ENCODE measurements at places on chromosomes 7 and 10. TPM values are rescaled to one million over a fixed set of nuclear protein-coding genes. Genes with fewer than 3 reads are reported as not detected.
A peak's percentile ranks its signal among the peaks of the same experiment; 100 is the strongest.

DNA sequence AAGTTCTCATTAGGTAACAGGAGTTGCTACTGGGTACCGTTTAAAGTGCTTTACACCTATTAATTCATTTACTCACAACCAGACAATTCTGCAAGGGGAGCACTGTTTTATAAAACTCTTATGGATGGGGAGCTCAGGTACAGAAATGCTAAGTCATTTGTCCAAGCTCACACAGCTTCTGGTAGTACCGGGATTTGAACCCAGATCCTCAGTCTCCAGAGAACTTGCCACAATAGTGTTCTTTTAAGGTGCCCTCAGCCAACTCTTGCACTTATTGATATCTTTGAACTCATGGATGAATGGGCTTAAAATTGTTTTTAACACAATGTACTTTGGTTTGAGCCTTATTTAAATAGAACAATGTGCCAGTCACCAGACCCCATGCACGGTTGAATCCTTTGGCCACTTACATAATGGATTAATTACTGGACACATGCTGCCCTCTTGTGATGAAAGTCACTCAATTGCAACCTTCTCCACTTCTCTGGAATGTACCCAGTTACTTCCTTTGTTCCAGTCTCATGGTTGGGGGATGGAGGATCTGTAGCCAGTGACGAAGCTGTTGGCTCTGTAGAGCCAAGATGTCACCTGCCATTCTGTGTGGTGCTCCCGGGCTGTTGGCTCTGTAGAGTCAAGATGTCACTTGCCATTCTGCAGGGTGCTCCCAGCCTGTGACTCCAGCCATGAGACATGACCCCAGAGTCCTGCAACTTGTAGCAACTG is 65.6 kb downstream of the NOD1 start:
- peak; percentile 43 for DNase-seq

- peak; percentile 51 for DNase-seq
These were observed 292.6 kb downstream of the PARD3 start for GRCh38 chr10:34522546-34522945.

DNA sequence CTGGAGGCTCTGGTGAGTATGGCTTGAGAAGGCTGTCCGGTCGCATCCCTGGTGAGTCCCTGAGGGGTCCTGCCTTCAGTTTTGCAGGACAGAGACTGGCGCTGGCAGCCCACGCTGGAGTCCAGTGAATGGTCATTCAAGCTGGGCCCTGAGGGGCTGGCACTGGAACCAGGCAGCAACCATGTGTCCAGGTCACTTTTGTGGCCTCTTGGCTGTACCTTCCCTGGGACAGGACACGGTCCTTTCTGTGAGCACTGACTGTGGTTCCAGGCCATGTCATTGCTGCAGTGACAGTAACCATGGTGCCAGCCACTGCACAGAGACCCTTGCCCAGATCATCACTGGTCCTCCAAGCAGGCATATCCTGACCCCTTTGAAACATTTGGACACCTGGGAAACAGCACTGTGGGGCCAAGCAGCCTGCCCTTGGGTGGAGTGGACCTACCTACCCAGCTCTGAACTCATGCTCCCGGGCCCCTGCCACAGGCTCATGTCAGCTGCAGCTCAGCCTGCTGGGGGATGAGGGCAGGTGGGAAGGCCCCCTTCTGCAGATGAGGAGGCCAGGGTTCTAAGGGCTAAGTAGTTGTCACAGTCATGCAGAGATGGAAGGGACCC is 72.1 kb downstream of the ADCY1 start:
- peak; percentile 1 for DNase-seq

GRCh38 chr7:70893422-70893821 is 238.5 kb upstream of the GALNT17 start:
- no peak for DNase-seq

COX19 gene
- 20.5 TPM for total RNA-seq

ACTL6B gene
- total RNA-seq, result not detected

- DNase-seq, result no peak
These were observed 4.7 kb upstream of the EBF3 start for GRCh38 chr10:129968853-129969183.

DNA sequence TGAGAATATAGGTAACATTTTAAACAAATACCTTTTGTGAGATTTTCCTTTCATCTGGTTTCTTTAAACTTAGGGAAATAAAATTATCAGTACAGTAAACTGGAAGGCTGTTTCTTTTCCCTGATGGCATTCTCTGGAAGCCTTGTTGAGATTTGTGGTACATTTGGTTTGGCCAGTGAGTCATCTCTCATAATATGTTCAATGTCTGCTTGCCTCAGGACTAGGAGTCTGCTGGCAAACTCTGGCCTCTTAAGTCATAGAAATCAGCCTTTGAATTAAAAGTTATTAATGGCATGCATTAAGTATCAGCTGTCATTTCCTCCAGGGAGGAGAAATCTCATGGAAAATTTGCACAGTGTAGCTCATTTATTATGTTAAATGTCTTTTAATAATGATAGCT is 316.6 kb upstream of the KIAA1217 start:
- no peak for DNase-seq

DNA sequence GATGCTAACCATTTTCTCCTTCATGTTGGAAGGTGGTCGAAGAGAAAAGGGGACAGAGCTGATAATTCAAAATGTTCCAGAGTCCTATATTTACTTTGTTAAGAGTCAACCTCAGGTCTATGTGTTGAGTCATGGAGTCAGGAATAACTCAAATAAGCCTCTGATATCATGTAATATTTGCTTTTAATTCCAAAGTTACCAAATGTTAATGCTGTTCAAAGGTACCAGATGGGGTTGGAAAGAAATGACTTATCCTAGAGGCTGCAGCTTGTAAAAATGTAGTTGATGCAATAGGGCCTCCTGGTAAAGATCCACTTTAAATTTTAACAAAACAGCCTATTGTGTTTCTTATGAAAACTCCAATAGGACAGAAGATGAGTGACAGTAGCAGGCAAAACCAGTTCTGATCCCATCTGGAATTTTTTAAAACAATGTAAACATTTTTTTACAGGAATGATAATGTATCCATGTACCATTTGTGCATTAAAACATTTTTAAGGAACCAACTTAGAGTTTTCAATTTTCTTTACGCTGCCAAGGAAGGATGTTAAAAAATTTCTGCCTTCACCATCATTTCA is 218.2 kb downstream of the ANK3 start:
- DNase-seq, result peak; percentile 26

DNA sequence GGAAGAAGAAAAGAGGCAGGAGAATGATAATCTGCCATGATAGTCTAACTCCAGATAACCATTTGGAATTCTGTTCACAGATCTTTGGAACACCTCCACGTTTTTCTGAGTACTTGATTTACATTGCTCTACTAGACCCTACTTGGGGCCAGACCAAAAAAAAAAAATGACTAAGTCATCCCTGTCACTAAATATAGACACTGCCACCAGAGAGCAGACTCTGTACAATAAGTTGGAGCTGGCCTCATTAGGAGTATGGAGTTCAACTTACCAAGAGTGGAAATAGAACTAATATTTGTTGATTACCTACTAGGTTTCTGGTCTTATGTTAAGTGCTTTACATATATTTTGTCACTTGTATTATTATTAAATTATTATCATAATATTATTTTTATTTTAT is 80.9 kb upstream of the ZNF800 start:
- DNase-seq, result no peak

C10orf105 gene
- not detected for total RNA-seq

- no peak for DNase-seq
These were observed 28.7 kb downstream of the FRMD4A start for GRCh38 chr10:14302035-14302434.

DNA sequence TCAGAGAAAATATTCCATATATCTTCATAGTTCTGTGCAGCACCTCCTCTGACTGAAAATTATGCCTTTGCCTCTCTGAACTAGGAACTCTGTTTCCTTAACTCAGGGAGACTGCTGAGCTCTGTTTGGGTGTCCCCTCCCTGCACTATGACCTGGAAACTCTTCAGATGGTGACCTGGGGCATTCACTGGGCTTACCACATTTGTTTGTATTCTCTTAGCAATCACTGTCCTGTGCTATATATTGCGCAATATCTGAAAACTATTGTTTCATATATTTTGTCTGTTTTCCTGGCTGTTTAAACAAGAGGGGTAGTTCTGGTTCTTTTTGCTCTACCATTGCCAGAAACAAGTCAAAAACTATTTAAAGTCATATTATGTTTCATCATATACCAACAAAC is 181.8 kb upstream of the KIAA1217 start:
- no peak for DNase-seq

- no peak for DNase-seq
These were observed 94.3 kb upstream of the AFAP1L2 start for GRCh38 chr10:114498413-114499111.

GRCh38 chr10:45463244-45464116 is 89.5 kb downstream of the ALOX5 start:
- DNase-seq, result no peak

DNA sequence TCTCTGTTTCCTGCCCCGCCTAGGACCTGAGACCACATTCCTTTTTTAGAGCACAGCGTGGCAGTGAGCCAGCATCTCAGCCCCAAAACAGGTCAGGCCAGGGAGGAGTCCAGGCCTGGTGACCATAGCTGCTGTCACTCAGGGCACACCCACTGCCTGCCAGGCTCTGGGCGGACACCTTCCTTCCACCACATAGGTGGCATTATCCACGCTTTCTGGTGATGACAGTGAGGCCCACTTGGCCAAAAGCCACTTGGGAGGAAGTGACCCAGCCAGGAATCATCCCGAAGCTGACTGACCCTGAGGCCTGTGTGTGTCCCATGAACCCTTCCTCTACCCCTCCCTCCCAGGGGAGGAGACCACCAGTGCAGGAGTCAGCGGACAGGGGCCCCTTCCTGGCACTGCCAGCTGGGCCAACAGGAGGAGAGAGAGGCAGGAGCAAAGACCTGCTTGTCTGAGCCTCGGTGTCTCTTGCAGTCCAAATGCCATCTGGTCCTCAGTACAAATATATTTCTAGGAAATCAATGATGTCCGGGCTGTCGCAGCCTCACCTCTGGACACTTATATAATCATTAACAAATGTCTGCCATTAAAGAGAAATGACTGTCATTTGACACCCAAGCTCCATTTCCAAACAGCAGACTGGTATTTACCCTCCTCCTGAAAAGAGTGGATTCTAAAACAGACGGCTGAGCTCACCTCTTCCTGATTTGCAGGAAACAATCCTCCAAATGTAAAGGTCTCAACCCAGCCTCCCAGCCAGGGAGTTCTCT is 63.0 kb downstream of the ABRAXAS2 start:
- peak; percentile 79 for DNase-seq

GRCh38 chr10:118850418-118851061 is 95.8 kb upstream of the CACUL1 start:
- peak; percentile 64 for DNase-seq

GRCh38 chr10:51366044-51366443 is 291.8 kb downstream of the PRKG1 start:
- DNase-seq, result no peak

FOXL3 gene
- not detected for total RNA-seq

GRCh38 chr10:21475393-21475792 is 50.1 kb downstream of the SKIDA1 start:
- DNase-seq, result no peak
